ENCODE measurements at places on chromosomes 5 and 9.
A peak's percentile ranks its signal among the peaks of the same experiment; 100 is the strongest.

DNA sequence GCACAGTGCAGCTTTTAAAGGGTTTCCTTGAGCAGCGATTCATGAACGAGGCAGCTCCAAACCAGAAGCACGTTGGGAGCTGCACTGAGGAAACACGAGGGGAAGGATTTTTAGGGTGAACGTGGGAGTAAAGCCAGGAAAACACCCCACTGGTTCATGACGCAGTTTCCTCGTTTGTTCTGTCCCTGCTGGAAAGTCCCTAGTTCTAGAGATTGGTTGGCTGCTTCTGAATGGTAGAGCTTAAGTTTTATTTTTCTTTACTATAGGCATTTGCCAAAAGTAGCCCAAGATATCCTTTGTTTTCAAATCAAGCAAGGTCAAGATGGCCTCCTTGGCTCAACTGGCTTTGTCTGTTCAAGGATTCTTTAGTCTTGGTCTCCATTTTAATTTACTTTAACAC, 116.5 kb upstream of the CACNA1B start:
- DNase-seq, result no peak

DNA sequence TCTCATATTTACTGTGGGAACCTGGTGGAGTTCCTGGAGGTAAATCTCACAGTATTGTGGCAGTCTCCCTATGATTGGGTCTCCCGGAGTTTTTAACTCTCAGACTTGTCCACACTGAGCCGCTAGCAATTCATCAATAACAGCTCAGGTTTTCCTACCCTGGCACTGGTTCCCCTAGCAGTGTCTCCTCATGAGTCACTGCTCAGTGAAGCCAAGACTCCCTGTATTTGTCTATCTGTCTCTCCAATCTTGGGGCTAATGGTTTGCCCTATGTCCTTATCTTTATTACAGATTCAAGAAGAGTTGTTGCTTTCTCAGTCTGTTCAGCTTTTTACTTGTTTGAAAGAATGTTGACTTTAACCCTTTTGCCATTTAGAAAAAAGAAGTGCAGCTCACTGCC, 176.7 kb upstream of the FGF10 start:
- DNase-seq, result no peak

DNA sequence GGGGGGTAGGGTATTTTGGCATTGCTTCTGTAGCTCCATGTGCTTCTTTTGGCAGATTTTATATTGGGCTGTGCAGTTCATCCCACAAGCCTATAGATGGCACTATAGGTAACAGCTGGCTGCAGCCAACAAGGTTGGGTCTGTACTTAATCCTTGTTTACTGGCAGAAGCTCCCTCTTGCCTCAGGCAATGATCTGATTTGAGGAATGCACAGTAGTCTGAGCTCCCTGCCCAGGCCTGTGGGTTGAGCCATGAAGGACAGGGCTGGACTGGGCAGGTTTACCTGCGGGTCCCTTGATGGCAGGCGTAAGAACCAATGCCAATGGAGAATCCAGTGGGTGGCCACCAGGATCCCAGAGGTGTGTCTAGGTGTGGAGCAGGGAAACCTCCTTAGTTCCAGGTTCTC, 11.7 kb upstream of the OR1J2 start:
- DNase-seq, result no peak

- DNase-seq, result no peak
Measured at GRCh38 chr5:337563-338130, 16.1 kb downstream of the AHRR start.

DNA sequence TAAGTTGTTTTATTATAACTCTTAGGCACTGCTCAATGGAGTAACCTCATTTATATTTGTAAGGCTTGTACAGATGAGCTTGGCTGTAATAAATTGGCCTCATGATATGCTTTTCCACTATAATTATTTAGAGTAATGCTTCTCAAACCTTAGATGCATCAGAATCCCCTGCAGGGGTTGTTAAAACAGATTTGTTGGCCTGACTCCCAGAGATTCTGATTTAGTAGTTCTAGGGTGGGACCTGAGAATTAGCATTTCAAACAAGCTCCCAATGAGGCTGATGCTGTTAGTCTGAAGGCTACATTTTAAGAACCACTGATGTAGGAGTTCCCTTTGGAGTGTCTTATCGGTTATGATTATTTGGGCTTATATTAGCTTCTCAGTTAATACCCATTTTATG, 38.2 kb upstream of the ARSB start:
- DNase-seq, result no peak

DNA sequence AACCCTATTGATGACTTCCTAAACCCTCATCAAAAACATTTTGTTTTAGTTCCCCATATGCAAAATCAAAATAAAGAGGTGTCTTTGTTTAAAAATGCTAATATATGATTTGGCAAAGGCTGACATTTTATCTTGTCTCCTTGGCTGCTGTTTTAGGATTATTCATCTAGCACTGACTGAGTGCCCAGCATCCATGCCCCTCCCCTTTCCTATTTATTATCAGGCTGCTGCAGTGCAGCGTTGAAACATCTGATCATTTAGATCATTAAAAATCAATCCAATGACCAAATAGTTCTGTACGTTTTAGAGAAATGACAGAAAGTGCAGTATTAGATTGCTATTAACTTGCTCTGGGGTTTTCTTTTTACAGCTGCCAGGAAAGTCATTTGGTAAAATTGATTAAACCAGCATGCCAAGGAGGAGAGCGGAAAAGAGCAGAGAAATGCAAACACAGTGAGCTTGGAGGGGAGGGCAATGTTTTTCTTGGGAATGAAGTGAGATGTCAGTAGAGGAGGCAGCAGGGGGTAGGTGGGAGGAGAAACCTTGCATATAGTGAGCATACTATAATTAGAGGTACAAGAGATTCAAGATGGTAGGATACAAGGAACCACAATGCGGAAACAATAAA, 286.3 kb downstream of the PDE4D start:
- DNase-seq, result no peak

DNA sequence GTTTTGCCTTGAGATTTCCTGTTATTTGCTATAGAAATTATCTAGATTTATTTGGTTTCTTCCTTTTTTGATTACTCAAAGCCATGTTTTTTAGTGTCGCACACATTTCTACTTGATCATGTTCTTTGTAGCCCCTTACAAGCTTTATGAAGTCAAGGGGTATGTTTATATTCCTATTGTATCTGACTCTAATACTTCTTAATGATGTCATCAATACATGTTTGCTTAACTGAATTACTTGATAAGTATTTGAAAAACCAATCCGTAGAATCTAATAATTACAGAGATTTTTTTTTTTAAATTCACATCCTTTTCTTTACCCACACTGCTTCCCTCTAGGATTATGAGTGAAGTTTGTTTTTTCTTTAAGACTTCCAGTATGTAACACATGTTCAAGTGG, 53.0 kb downstream of the CDC42SE2 start:
- no peak for DNase-seq

- no peak for DNase-seq
Measured at GRCh38 chr9:7546261-7546660, 253.3 kb downstream of the DMAC1 start.

GRCh38 chr9:105259731-105260612, 15.5 kb downstream of the SLC44A1 start:
- no peak for DNase-seq

DNA sequence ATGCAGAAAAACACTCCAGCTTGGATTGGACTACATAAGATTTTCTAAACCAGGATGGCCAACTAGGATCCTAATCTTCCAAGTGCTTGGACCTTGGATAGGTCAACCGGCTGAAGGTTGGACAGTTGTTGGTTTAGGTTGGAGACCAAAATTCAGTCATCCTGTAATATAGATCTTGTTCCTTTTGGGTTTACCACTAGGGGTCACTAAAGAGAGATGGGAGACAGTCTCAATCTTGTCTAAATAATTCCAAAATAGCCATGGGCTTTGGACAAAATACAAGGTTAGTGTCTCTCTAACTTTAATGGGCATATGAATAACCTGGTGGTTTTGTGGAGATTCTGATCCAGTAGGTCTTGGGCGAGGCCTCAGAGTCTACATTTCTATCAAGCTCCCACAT, 148.7 kb upstream of the ERCC6L2 start:
- DNase-seq, result no peak

DNA sequence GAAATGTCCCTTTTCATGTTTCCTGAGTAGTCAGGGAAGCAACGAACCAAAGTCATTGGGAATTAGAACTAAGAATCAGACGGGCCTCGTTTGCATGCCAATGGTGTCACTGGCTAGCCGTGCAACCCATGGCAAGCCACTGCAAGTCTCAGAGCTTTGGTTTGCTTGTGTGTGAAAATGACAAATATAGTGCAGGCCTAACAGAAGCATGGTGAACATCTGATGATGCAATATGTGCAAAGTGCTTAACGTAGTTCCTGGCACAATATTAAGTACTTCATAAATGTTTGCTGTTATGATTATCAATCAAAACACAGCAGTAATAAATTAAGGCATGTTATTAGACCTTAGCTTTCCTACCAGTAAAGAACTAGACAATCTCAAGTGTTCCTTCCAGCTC, 118.0 kb upstream of the TRIM32 start:
- no peak for DNase-seq

DNA sequence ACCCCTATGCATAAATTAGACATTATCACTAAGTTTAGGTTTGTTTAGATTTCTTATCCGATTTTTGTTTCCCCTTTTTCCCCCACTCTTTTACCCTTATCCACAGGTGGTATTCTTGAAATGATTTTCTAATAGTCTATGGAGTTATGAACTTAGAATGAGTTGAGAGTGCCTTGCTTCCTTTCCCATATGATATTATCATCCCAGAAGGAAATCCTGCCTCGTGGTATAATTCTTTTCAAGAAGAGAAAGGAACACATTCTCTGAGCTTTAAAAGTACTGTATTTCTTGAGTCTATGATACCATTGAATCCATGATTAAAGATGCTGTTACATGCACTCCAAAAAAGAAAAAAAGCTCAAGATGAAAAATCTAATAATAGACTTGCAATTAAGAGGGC, 76.9 kb upstream of the ADAMTSL1 start:
- no peak for DNase-seq

GRCh38 chr5:179123109-179123426, 62.9 kb downstream of the ZNF354C start:
- DNase-seq, result no peak

DNA sequence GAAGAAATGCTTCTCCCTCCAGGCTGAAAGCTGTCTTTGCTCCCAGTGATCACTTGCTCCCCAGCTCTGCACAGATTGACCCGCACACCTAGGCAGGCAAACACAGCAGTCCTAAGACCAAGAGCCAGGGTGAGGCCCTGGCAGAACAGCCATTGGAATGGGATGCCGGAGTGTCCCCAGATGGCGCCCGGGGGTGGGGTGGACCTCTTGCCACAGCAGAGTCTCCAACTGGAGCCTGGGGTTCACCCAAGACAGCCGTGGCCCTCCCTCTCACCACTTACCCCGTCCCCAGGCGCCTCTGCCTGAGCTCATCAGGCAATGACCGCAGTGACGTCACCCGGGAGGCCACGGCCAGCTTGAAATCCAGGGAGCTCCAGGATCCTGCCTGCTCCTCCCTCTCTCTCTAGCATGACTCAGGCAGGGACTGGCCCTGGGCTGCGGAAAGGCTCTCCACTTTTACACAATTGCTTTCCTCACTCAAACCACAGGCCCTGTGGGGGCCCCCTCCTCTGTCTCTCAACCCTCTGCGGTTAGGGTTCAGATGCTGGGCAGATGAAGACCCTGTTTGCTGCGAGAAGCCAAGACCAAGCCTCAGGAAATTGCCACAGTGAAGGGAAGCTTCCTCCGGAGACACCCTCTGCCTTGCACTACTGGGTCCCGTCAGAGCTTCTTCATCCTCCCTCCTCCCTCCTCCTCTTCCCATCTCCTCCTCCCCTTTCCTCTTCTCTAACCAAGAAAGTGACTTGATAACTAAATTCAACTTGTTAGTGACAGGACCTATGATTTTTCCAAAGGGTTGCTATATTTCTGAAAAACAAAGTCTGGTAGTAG, 24.3 kb upstream of the PTGES start:
- DNase-seq, result peak; percentile 23

- no peak for DNase-seq
Measured at GRCh38 chr9:38039090-38039906, 29.7 kb downstream of the SHB start.

DNA sequence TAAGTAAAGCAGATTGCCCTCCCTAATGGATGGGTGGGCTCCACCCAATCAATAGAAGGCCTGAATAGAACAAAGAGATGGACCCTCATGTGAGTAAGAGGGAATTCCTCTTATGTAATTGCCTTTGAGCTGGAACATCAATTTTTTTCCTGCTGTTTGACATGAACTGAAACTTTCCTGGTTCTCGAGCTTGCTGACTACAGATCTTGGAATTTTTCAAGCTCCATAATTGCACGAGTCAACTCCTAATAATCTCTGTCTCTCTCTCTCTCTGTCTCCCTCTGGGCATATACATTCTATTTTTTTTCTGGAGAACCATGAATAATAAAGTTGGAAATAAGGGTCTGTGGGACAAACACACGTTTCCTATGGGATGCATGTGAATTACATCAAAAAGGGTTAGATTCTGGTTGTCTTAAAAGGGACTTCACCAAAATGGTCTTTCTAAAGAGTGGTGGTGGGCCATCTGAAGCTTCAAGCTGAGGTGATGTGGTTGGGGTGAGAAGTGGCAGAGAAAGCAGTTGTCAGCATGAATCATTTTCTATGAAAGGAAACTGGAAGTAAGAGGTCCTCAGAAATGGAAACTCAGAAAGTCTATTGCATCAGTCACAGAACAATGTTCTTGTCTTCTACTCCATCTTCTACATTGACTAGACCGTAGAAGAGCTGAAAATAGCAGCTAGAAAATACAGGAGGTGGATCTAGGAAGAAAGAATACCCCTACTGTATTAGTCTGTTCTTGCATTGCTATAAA, 47.0 kb upstream of the HOMER1 start:
- DNase-seq, result no peak

Data from T-helper 22 cell (primary cell).